ENCODE measurements at places on chromosomes 1 and 21.

DNA sequence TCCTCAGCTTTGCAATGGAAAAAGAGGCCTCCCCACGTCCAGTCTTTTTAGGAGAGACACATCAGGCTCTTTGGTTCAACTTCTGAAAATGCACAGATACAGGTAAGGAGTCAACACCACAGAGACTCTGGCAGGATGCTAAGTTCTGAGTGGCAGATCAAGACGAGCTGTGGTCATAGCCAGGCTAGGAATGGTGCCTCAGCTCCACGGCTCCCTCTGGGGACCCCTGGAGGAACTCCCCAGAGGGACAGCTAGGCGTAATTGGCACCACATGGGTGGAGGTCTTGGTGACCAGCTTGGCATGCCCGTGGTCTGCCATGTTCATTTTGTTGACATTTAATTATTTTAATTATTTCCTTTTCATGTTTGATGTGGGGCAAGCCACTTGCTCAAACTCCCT lies 206.1 kb downstream of the KAZN start:
- DNase-seq = no peak

DNA sequence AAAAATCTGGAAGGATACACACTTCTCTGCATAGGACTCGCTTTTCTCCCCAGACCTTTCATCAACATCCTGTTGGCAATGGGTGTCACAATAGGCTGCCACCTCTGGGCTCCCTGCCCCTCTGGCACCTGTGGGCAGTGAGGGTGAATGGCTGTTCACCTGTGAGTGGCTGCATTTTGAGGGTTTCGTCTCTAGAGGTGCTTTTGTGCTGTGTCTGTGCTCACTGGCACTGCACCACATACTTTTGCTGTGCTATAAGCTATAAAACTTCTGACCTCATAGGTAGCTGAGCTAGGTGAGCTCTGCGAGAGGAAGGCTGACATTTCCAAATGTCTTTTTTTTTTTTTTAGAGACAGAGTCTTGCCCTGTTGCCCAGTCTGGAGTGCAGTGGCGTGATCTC lies 35.9 kb downstream of the SLC30A1 start:
- DNase-seq = no peak

DNA sequence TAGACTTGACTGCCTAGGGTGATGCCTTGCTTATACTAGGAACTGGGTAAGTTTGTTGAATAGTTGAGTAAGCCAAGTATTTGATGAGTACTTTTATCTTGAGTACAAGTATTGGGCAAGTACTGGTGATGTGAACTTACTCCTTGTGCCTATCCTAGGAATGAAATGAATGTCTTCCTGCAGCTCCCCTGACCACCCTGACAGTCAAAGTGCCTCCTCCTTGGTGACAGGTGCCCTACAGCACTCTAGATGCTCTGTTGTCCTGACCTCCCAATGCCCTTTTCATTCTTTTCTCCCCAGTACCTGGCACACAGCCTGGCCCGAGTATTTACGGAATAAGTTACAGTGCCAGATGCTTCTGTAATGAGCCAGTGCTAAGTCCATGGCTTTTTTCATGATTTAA lies 25.5 kb downstream of the PCSK9 start:
- DNase-seq = no peak

DNA sequence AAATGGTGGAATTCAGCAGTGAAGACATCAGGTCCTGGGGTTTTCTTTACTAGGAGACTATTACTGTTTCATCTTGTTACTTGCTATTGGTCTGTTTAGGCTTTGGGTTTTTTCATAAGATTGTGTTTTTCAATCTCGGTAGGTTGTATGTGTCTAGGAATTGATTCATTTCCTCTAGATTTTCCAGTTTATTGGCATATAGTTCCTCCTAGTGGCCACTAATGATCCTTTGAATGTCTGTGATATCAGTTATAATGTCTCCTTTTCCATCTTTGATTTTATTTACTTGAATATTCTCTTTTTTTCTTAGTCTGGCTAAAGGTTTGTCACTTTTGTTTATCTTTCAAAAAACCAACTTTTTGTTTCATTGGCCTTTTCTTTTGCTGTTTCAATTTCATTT lies 233.0 kb downstream of the RWDD3 start:
- DNase-seq = no peak

DNA sequence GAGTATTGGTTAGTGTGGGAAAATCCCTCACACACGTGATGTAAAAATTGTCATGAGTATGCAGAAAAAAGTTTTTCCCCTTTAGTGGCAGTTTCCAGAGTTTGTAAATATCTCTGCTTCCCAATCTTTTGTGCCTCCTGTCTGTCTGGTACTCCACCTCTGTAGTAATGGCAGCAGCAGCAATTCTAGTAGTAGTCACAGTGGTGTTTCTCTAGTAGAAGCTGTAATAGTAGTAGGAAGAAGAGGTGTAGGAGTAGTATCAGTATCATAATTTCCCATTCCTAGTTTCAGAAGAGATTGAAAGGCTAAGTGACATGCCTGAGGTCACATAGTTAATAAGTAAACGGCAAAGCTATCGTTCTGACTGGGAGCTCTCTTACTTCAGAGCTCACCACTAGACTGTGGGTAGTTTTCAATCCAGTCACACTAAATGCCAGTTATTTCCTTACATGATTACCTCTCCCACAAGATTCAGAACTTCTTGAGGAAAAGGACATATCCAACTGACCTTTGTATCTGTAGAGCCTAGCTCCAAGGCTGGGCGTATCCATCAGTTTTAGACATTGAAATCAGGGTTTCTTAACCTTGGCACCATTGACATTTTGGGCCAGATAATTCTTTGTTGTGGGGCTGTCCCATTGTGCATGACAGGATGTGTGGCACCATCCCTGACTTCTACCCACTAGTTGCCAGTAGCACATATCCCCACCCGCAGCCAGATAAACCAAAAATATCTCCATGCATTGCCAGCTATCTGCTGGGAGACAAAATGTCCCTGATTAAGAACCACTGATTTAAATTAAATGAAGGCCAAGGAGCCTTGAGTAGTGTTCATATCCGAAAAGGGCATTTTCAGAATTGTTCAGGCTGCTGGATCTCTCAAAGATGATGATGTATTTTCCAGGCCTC lies 135.9 kb downstream of the FGGY start:
- DNase-seq = no peak

GRCh38 chr1:92538048-92538412 lies 51.3 kb upstream of the GFI1 start:
- DNase-seq = no peak

DNA sequence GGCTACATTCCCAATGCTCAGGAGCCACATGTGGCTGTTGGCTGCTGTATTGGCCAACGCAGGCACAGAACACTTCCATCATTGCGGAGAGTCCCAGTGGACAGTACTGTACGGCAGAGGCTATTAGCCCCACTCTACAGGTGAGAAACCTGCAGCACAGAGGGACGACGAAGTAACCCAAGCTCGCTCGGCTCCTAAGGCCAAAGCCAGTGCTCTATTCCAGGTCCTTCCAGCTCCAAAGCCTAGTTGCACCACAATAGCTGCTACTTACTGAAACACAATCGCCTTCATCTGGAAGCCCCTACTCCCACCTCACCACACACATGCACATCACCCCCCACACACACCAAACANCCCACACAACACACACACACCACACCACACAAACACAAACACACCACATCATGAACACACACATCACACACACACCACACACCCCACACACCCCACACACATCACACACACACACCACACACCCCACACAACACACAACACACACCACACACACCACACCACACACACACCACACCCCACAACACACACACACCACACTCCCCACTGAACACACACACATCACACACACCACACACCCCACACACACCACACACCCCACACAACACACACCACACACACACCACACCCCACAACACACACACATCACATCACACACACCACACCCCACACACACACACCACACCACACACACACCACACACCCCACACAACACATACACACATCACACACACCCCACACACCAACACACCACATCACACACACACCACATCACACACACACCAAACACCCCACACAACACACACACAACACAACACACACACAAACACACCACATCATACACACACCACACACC lies 3.2 kb downstream of the LYPD8 start:
- DNase-seq = no peak

DNA sequence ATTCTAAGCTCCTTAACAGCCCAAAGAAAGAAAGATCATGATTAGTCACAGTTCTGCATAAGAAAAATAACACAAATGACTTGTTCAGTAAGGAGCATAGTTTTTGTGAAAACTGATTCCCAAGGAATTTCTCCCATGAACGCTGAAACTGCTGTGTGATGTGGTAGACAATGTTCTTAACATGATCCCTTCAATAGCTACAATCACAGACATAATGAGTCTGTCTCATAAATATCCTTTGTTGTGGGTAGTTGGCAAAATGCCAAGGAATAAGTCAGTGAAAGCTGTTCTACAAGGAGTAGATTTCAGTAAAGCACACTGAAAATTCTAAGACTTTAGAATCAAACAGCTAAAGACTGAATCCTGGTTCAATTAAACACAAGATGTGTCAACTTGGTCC lies 404.8 kb downstream of the HLX start:
- DNase-seq = no peak

DNA sequence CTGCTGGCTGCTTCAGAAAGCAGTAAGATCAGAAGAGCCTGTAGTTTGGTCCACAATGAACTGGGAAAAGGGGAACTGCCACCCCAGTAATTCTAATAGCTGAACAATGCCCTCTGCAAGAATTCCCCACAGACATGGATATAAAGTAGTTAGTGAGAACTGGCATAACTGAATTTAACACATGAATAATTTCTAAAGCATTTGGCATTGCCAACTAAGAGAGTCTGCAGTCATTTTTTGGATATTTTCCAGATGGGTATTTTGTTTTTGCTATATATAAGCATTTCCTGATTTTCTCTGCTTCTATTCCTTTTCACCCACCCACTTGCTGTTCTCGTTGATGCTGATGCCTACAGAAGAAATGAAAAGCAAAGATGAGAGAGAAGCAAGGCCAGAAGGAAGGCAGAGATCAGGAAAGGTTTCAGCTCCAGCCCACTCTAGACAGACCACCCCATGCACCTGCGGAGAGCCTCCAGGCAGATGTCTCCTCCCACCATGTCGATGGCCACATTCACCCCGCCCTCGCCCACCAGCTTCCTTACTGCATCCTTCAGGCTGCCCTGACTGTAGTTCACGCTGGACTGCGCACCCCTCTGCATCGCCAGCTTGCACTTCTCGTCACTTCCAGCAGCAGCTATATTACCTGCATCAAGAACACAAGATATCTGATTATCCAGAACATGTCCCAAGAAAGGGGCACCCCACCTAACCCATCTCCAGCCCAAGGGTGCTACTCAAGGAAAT lies 55.9 kb upstream of the SEC16B start:
- DNase-seq = no peak

GRCh38 chr1:221517961-221518360 lies 223.9 kb downstream of the DUSP10 start:
- DNase-seq = no peak

- DNase-seq = no peak
Measured at GRCh38 chr1:47712596-47713299, 274.9 kb downstream of the FOXD2 start.

GRCh38 chr1:81155131-81155530 lies 645.6 kb upstream of the ADGRL2 start:
- no peak for DNase-seq

- DNase-seq = no peak
Measured at GRCh38 chr1:62364721-62365120, 45.5 kb upstream of the KANK4 start.

GRCh38 chr21:28345934-28346333 lies 646.7 kb downstream of the LTN1 start:
- DNase-seq = no peak

- DNase-seq = no peak
Measured at GRCh38 chr1:24949331-24949881, 19.3 kb upstream of the RUNX3 start.

DNA sequence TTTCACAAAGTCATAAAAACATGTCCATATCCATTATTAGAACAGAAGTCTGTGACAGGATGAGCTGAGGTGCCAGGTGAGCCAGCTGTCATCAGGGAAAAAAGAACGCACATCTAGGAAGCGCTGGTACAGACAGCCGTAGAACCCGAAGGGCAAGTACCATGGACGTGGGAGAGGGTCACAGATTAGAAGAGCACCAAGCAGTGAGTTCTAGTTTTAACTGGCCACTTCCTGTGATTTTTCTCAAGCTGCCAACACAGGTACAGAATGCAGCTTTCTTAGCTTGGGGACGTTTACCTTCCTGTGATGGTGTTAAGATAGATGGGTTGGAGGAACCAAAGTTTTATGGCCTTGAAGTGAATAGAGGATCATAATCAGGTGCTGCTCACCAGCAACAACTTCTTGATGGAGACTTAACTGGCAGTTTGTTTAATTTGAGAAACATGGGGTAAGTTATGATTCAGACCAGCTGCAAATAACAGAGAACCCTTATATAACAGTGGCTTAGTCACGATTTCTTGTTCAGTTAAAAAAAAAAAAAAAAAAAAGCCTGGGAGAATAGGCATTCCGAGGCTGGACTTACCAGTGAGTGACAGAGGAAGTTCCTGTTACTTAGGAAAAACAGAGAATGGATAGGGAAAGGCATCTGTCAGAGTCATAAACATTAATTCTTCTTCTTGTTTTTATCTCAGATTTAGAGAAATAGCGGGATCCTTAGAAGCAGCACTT lies 30.9 kb downstream of the AGT start:
- no peak for DNase-seq

- no peak for DNase-seq
Measured at GRCh38 chr1:67755619-67756018, 70.6 kb downstream of the GADD45A start.

GRCh38 chr1:46455951-46456350 lies 33.7 kb upstream of the DMBX1 start:
- no peak for DNase-seq

- no peak for DNase-seq
Measured at GRCh38 chr1:94947437-94947836, 20.5 kb upstream of the CNN3 start.

- no peak for DNase-seq
Measured at GRCh38 chr1:230808281-230808872, 59.9 kb downstream of the C1orf198 start.

Data from stimulated activated CD4-positive, alpha-beta T cell treated with anti-CD3 and anti-CD28 coated beads, Interleukin-1b, Interleukin-23, amount 100 ng/mL, for 1 hour (primary cell).